Right ventricle myocardium superior (tissue), 1 donor: ENCODE measurements at places on chromosomes 7 and 10.

DNA sequence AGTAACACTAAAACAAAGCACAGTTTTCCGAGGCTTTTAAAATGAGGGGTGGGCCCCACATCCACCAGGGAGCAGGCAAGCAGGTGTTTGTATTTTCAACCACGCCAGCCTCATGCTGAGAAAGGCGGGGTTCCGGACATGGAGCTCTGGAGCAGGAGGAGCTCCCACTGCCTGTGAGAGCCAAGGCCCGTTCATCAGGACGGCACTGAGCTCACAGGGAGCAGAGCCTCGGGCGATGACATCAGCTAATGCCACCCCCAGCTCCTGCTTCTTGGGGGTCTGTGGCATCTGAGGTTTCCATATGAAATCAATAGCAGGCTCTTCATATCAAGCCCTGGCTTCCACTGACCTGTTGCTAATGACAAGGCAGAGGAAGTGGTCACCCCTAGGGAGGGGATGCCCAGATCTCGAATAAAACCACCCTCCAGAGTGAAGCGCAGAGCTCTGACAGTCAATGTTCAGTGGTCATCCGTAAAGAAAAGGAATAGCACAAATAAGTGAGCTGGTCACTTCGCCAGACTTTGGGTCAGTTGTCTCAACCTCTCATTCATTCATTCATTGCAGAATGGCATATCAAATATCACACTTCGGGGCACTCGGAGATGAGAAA lies 89.1 kb downstream of the TNS3 start:
- DNase-seq, result no peak

- no peak for DNase-seq
Measured at GRCh38 chr7:71652510-71652909, 520.6 kb downstream of the GALNT17 start.

GRCh38 chr7:26535483-26536007 lies 243.9 kb downstream of the SNX10 start:
- no peak for DNase-seq

GRCh38 chr7:25664593-25664992 lies 436.3 kb upstream of the NPVF start:
- no peak for DNase-seq

- DNase-seq, result peak; percentile 50
Measured at GRCh38 chr10:30534465-30535144, 94.9 kb downstream of the LYZL2 start.

DNA sequence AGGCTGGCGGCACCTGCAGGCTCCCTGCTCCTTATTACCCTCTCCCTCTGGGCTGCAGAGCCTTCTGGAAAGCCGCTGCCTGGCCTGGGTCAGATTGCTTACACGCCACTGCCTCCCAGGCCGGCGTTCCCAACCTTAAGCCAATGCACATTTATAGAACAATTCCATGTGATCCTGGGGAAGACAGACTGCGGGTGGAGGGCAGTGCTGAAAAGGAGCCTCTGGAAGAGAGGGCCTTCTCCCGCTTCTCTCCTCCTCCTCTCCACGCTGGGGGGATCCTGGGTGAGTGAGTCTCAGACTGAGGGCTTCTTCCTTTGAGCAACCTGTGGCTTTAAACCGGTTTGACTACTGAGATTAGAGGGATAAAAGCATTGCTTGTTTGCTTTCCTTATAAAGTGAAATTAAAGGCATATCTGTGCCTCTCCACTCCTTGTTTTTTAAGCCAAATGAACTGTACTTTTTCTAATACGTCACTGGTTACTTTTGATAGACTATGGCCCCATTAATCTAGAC lies 5.5 kb downstream of the TACC2 start:
- peak; percentile 72 for DNase-seq

DNA sequence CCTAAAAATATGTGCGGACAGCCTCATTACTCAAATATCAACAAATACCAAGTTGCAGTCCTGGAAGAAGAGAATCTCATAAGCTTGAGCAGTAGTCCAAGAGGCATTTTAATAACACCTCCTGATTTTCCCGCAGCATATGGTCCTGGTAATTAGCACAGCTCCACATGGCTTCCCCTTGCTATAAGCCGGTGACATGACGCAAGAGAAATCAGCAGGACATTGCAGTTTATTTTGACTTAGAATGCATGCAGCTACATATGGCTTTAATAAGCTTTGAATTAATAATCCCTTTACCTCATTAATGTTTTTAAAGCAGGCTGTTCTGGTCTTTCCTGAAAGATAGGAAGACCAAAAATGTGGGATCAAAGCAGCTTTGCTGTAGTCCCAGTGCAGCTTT lies 137.6 kb downstream of the RAMP3 start:
- DNase-seq, result no peak

DNA sequence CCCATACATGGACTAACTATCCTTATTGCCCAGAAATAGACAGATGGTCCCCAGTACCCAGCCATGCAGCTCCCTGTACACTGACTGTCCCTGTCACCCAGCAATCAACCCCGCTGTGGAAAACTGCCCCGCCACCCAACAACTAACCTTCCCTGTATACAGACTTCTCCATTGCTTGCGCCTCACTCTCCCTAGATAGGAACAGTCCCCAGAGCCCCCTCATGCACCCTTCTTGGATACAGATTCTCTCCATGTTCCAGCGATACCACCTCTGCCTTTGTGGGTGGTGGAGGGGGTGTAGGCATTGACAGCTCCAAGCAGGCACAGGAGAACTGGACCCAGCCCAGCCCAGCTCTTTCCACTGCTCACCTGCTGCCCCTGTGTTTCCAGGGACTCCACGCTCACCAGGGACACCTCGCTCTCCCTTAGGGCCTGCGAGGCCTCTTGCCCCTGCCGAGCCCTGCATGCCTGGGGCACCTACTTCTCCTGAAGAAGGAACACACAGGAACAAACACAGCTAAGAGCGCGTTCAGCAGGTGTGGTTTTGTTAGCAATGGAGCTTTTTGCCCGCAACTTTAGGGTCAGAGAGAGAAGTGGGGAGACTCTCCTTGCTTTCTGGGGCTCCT lies 7.2 kb downstream of the SFTPD start:
- no peak for DNase-seq

- DNase-seq, result no peak
Measured at GRCh38 chr7:96045919-96046318, 273.6 kb downstream of the DYNC1I1 start.
